Neural crest cell (in vitro differentiated cells): ENCODE measurements at places on chromosomes 2 and 18.
A peak's percentile ranks its signal among the peaks of the same experiment; 100 is the strongest.

- H3K27me3 ChIP-seq = no peaks in the 10 kb centered on the region
- H3K27ac ChIP-seq = no peak overlapping the region
- no peaks in the 10 kb centered on the region for H3K36me3 ChIP-seq
- no peak for DNase-seq
- H3K4me1 ChIP-seq = no peaks in the 10 kb centered on the region
Observed at GRCh38 chr2:69667805-69668382, 24.4 kb upstream of the AAK1 start.

- peak overlapping the region; percentile 95 for H3K4me3 ChIP-seq
- H3K4me1 ChIP-seq = peaks cover 44% of the 10 kb centered on the region
- peaks cover 13% of the 10 kb centered on the region for H3K36me3 ChIP-seq
- H3K27ac ChIP-seq = peak overlapping the region; percentile 51
- peak; percentile 23 for DNase-seq
Observed at GRCh38 chr2:197705912-197706838, 1.0 kb downstream of the MARS2 start.

DNA sequence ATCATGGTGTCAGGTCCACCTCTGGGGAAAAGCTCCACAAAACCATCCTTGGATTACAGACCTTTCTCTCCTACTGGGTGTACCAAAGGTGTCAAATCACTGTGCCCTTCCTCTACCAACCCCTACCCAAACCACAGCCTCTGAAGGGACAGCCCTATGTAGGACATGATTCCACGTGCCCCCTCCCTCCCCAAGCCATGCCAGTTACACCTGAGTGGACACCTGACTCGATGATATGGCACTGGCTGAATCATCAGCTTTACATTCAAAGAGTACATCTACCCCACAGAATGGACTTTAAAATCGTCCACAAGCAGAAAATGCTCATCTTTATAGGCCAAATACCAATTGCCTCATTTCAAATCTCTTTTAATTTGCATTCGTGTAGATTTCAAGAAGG is 26.0 kb downstream of the TRABD2A start:
- H3K27ac ChIP-seq = no peak overlapping the region
- H3K4me1 ChIP-seq = peaks cover 21% of the 10 kb centered on the region
- H3K4me3 ChIP-seq = no peak overlapping the region
- no peak for DNase-seq
- H3K36me3 ChIP-seq = no peaks in the 10 kb centered on the region

DNA sequence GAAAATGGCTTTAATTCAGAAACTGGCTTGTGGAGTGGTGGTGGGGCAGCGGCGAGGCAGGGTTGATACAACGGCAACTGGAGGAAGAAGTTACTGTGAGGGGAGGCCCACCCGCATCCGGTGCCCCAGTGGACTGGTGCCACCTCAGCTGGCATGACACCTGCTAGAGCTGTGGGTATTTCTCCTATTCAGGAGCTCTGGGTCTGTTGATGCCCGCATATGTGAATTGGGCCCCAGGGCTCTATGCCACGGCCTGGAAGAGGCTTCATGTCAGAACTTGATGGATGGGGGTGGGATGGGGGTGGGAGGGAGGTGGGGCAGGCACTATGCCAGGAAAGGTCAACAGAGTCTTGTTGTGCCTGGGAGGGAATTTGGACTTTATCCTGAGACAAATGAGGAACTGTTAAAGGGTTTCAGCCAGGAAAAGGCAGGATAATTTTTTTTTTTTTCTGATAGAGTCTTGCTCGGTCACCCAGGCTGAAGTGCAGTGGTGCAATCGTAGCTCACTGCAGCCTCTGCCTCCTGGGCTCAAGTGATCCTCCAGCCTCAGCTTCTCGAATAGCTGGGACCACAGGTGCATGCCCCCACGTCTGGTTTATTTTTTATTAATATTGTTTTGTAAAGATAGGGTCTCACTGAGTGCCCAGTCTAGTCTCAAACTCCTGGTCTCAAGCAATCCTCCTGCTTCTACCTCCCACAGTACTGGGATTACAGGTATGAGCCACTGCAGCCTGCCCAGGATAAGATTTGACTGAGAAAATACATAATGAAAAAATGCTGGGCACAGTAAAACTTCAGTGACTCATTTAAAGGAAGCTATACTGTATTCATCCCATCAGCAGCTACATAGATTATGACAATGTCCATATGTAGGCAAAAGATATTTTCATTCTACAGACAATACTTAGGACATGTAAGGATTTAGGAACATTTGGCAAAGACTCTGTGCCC is 52.6 kb downstream of the SH2D6 start:
- H3K4me1 ChIP-seq = peaks cover 8% of the 10 kb centered on the region
- H3K27me3 ChIP-seq = no peaks in the 10 kb centered on the region
- peak overlapping the region; percentile 36 for H3K27ac ChIP-seq
- H3K36me3 ChIP-seq = no peaks in the 10 kb centered on the region

- DNase-seq = no peak
- H3K27me3 ChIP-seq = no peaks in the 10 kb centered on the region
- H3K27ac ChIP-seq = no peak overlapping the region
Observed at GRCh38 chr18:71958605-71959004, 585.5 kb downstream of the CBLN2 start.
